HT1080 (cell line): ENCODE measurements at places on chromosomes 3 and 15. TPM values are rescaled to one million over a fixed set of nuclear protein-coding genes. Genes with fewer than 3 reads are reported as not detected.

- peak; percentile 63 for DNase-seq
Measured at GRCh38 chr3:192772240-192772894, 45.0 kb upstream of the FGF12 start.

GRCh38 chr15:59312205-59312604 is 60.5 kb downstream of the MYO1E start:
- DNase-seq: no peak

DNA sequence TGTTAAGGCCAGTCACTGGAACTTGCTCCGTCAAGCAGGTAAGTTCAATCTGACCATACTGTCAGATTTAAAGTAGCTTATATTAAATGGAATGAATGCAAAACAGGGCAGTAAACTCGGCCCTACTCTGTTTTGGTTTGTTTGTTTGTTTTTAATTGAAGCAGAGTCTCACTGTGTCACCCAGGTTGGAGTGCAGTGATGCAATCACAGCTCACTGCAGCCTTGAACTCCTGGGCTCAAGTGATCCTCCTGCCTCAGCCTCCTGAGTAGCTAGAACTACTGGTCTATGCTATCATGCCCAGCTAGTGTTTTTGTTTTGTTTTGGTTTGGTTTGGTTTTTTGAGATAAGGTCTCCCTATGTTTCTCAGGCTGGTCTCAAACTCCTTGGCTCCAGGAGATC is 305.0 kb downstream of the FEZF2 start:
- DNase-seq: no peak

- peak; percentile 3 for DNase-seq
Measured at GRCh38 chr15:72011302-72011942, 106.5 kb downstream of the MYO9A start.

- no peak for DNase-seq
Measured at GRCh38 chr3:178827285-178827856, 244.2 kb downstream of the ZMAT3 start.

- DNase-seq: peak; percentile 60
Measured at GRCh38 chr3:122484985-122485384, 29.8 kb downstream of the KPNA1 start.

DNA sequence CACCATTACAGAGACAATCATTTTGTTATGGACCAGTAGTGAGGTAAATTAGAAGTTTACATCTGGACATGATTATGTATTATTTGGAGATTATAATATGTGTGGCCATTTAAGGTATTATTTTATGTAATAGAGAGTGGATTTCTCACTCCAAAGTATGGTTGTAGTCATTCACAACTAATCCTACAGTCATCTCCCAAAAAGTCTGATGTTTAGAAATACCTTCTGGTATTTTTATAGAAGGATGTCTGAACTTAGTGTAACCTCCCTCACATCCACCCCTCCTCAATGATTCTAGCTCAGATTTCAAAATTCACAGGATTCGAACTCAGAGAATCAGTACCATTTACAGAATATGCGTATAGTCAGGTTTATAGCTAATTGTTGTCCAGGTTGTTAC is 346.6 kb upstream of the MEIS2 start:
- no peak for DNase-seq

DNA sequence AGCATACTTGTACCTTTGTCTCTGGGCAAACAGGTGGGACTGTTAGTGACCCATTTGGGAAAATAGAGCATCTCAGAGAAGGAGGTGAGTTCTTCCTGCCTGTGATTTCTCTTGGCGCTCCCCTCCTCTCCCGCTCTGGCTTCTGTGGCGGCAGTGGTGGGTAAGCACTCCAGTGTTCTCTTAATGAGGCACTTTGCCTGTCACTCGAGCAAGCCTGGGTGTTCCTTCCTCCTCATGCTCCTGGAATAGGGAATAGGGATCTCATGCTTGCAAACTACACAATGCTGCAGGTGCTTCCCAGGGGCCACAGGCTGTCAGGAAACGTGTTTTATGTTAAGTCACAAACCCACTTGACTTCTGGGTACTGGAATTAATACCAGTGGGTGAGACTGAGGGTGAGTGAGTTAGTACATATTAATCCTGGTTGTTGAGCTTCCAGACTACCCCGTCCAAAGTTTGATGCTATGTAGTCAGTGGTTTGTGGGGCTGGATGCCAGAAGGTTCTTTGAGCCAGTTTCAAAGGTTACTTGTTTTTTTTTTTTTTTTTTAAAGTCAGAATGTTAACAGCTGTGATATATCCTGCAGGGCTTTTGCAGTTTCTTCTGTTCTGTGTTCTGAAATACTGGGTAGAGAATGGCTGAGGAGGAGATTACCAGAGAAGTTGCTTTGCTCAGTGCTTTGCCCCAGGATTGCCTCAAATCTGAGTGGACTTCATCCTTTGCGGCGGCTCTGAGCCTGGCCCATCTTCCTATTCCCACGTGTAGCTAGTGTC is 30.5 kb downstream of the EDEM1 start:
- no peak for DNase-seq

DNA sequence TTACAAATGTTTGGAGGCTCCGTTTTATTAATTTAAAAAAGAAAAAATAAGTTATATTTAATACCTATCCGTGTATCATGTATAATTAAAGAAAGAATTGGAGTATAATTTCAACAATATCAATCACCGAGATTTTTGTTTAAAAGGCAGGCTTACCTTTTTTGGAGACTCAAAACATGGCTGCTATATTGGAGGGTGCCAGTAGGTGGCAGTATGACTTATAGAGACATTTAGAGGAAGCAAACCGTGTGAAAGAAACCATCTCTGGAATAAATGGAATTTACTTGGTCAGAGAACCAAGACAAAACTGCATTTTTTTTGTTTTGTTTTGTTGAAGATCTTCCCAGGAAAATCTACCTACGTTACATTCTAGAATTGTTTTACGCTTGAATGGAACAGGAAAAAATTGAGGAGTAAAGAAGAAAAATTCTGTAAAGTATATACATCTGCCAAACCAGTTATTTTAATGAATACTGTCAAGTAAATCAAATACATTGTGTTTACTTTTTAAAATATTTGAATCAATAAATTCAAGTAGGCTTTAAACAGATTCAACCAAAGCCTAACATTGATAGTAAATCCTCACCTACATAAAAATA is 802.6 kb upstream of the ALCAM start:
- peak; percentile 62 for DNase-seq

GRCh38 chr3:184648636-184649035 is 63.2 kb downstream of the MAGEF1 start:
- DNase-seq: no peak

- no peak for DNase-seq
Measured at GRCh38 chr15:64944961-64945360, 33.3 kb downstream of the ANKDD1A start.

- peak; percentile 98 for DNase-seq
Measured at GRCh38 chr15:70474471-70475406, 288.6 kb downstream of the UACA start.

DNA sequence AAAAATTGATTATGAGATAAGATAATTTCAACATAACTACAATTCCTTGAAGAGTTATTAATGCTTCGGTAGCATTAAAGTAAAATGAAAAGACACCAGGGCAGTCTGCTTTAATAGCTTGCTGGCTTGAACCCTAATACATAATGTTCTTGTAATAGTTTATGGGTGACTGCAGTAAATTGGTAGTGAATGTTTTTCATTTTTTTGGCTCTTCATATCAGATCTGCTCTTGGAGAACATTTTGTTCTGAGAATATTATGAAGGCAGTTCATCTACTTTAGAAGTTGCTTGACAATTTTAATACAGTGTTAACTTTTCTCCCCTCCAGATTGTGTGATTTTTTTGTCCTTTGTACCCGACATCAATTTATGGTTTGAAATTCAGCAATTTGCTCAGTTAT is 128.4 kb downstream of the ZBTB20 start:
- DNase-seq: no peak

- peak; percentile 16 for DNase-seq
Measured at GRCh38 chr3:119240101-119240590, 532 bp downstream of the B4GALT4 start.

DNA sequence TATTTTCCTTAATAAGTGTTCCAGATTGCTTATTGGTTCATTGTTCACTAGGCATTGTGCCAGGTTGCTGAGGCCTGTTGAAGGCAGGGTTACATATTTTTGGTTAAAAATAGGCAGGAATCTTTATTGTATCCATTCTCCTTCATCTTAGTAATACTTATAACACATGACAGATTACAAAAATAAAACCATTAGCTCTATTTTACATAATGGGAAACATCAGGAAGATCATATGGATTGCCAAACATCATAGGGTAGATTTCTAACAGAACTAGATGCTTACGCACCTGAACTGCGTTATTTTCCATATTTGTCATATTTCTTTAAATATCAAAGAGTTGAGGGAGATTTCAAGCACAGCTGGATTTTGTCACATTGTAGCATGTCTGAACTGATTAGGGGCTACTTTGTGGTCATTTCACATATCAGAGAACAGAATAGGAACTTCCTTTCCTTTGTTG is 462.9 kb upstream of the SGO1 start:
- DNase-seq: no peak

DNA sequence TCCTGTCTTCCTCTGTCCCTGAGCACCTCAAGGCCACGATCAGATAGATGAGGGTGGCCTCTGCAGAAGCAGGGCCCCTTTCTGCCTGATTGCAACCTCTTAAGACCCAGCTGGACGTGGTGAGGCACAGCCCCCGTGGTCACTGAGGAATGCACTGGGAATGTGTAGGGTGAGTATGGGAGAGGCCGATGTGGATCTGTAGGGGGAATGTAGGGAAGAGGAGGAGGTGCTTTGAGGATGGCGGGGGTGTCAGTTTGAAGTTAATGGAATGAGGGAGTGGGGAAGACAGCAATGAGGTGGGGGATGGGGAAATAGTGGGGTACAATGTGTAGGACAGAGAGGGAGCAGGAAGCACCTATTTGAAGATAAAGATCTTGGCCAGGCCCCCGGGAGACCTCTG is 785 bp upstream of the IQCF5 start:
- no peak for DNase-seq

DNA sequence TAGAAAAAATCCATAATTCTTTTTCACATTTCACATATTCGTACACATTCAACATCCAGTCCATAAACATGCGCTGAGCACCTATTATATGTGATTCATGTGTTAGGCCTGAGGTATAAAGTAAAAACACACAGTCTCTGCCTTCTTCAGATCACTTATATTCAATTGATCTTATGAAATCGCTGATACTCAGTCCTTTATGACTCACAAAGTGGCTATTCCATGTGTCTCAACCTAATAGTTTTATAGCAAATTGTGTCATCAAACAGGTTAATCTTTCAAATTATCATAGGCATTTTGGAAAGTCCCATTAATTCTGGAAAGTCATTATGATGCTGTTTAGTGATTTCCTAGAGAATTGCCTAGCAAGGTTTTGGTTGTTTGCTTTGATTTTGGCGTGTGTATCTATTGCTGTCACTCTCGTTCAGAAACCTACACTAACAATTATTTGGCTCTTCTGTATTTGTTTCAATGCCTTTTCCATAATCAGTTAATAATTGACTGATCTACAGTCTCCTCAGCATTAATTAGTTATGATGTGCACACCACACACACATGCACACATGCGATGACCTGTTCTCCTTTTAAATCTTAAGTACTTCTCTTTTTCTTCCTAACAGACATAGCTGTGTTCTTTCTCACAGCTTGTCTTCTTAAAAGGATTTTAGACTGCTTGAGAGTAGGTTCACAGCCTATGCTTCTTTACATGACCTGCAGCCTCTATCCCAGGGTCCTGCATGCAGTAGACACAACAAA is 353.1 kb downstream of the MECOM start:
- DNase-seq: no peak

DNA sequence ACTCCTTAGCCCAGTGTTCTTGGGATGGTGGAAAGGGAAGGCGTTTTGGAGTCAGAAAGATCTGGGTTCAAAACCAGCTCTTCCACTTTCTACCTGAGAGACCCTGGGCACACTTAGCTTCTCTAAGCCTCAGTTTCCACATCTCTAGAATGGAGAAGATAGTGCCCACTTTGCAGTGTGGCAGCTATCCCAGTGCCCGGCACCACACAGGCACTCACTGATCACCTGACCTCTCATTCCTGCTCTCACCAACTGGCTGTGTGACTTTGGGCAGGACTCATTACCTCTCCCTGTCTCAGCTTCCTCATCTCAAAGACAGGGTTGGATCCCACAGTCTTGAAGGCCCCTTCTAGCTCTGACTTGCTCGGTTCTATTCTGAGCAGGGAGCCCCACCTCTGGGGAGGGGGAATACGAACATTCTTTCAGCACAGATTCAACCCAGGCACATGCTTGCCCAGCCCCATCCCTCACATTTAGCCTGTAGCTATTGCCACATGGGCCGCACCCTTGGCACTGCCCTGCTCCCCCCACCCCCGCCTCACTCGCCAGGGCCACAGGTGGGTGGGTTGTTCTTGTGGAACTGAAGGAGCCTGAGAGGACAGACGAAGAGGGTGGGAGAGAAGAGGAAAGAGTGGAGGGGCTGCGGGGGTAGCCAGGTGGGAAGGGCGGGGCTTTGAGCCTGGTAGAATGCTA is 39.2 kb downstream of the EPHB3 start:
- DNase-seq: no peak

DNA sequence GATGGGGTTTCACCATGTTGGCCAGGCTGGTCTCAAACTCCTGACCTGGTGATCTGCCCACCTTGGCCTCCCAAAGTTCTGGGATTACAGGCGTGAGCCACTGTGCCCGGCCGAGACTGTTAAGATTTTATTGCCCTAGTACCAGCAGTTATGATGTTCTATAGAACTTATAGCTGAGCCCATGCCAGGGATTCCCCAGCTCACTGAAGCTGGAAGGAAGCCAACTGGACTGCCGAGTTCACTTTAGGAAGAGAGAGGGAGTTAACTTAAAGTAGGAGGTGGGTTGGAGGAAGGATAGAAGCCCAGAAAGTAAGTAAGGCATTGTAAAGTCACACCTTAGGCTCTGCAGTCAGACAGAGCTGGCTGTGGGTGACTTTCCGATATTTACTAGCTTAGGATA is 101.1 kb upstream of the BOC start:
- no peak for DNase-seq

Gene C15orf62
- total RNA-seq: 0.16 and 0.27 TPM in 2 replicates

Gene CHRM5
- 0.03 TPM in 1 of 2 replicates, not detected in the other for total RNA-seq

Gene A4GNT
- total RNA-seq: not detected in 2 replicates

Gene UBAP1L
- total RNA-seq: 0.37 and 0.47 TPM in 2 replicates

Gene RNF7
- total RNA-seq: 89.8 and 107 TPM in 2 replicates

Gene LMAN1L
- 0.05 TPM in 1 of 2 replicates, not detected in the other for total RNA-seq

Gene DGKG
- total RNA-seq: 20.3 and 22.0 TPM in 2 replicates

Gene PLSCR2
- not detected in 2 replicates for total RNA-seq

Gene TRPM1
- total RNA-seq: 0.03 TPM in 1 of 2 replicates, not detected in the other

Gene CCR3
- total RNA-seq: not detected in 2 replicates
